SK-N-SH (cell line): ENCODE measurements at places on chromosomes 2 and 18. TPM values are rescaled to one million over a fixed set of nuclear protein-coding genes. Genes with fewer than 3 reads are reported as not detected.

The BOLA3 gene
- polyA plus RNA-seq, result 64.4 and 90.1 TPM in 2 replicates

GRCh38 chr18:66638856-66639629 is 35.2 kb upstream of the CDH19 start:
- no peaks in the 10 kb centered on the region for H3K4me1 ChIP-seq
- no peak overlapping the region for H3K4me3 ChIP-seq
- H3K27me3 ChIP-seq, result no peaks in the 10 kb centered on the region

GRCh38 chr2:109690822-109691541 is 76.8 kb downstream of the SOWAHC start:
- no peak for DNase-seq
- H3K4me3 ChIP-seq, result no peak overlapping the region
- H3K27me3 ChIP-seq, result no peaks in the 10 kb centered on the region

- H3K27ac ChIP-seq, result no peak overlapping the region
- H3K36me3 ChIP-seq, result no peaks in the 10 kb centered on the region
- no peak for DNase-seq
These were observed 87.6 kb downstream of the METTL8 start for GRCh38 chr2:171345971-171346722.

- no peak overlapping the region for H3K4me3 ChIP-seq
- H3K4me1 ChIP-seq, result peaks cover 100% of the 10 kb centered on the region
- peak; percentile 48 for DNase-seq
- H3K27ac ChIP-seq, result peak overlapping the region; percentile 57; the same call in 1 of the 2 replicates
These were observed 41.5 kb downstream of the EPAS1 start for GRCh38 chr2:46338674-46339073.

GRCh38 chr18:55284614-55285013 is 303.4 kb downstream of the TCF4 start:
- no peak overlapping the region for H3K4me3 ChIP-seq
- H3K4me1 ChIP-seq, result peaks cover 17% of the 10 kb centered on the region; the same call in 1 of the 2 replicates
- DNase-seq, result no peak
- H3K27ac ChIP-seq, result peak overlapping the region; percentile 34; the same call in 1 of the 2 replicates

The GDF7 gene
- polyA plus RNA-seq, result 0.02 and 0.03 TPM in 2 replicates

The PTH2R gene
- polyA plus RNA-seq, result 4.0 and 5.3 TPM in 2 replicates

The ADD2 gene
- polyA plus RNA-seq, result 0.30 and 0.50 TPM in 2 replicates

DNA sequence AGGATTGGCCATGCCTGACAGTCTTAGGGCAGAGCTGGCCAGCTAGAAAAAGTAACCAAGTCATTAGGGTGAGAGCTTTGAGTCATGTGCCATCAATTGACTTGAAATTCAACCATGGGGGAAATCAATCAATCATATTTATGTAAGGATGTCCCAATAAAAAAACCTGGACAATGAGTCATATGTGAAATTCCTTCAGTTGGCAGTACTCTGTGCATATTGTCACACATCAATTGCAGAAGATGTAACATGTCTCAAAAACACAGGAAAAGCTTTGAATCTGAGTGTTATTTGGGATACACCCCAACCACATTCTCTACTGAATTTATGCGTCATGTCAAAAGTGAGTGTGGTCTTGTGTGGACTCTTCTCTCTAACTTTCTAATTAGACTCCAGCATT is 1004.1 kb upstream of the NRXN1 start:
- DNase-seq, result no peak
- H3K36me3 ChIP-seq, result no peaks in the 10 kb centered on the region
- H3K4me3 ChIP-seq, result no peak overlapping the region
- H3K27ac ChIP-seq, result no peak overlapping the region
- H3K27me3 ChIP-seq, result no peaks in the 10 kb centered on the region

The LYPD6B gene
- polyA plus RNA-seq, result 17.0 and 18.2 TPM in 2 replicates

DNA sequence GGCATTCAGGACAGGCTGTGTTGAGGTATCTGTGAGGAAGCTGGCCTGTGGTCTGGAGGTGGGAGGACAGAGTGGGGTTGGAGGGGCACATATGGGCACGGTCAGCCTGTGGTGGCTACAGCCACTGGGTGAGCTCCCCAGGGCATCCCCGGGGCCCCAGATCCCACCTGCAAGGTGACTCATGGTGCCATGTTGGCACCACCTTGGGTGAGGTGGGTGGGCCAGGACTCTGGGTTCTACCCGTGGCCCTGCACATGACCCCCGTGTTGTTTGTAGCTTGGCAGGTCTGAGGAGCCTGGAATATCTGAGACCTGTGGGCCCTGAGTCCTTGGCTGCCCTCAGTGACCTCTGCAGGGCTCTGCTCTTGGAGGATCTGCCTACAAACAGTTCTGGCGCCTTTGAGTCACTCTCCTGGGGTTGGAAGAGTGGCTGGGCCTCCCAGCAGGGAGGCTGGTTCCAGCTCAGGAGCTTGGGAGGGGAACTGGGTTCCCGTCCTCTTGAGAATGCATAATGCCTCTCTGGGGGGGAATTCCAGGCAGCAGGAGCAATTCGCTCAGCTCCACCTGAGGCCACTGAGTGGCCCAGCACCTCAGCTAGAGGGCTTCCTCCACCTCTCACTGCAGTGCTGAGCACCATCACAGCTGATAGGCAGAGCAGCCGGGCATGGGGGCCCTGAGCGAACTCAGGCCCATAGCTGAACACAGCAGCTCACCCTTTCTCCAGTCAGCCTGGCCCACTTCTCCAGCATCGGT is 105.1 kb downstream of the DYSF start:
- H3K36me3 ChIP-seq, result no peaks in the 10 kb centered on the region
- H3K4me3 ChIP-seq, result no peak overlapping the region
- peaks cover 29% of the 10 kb centered on the region; the same call in 1 of the 2 replicates for H3K4me1 ChIP-seq
- no peak overlapping the region for H3K27ac ChIP-seq
